Cardiac fibroblast (primary cell): ENCODE measurements at places on chromosomes 16 and 17.

- DNase-seq = no peak
These were observed 30.1 kb downstream of the PRKCB start for GRCh38 chr16:23865853-23866252.

- DNase-seq = peak; percentile 91
These were observed 1.2 kb downstream of the STAT3 start for GRCh38 chr17:42386777-42387657.

GRCh38 chr17:77499699-77500435 is 359.1 kb downstream of the SEC14L1 start:
- DNase-seq = no peak

- no peak for DNase-seq
These were observed 1.9 kb downstream of the USH1G start for GRCh38 chr17:74921026-74921681.
